Ascending aorta (tissue), 2 donors: ENCODE measurements at places on chromosomes 5 and 9. TPM values are rescaled to one million over a fixed set of nuclear protein-coding genes. Genes with fewer than 3 reads are reported as not detected.

DEPDC1B gene
- total RNA-seq, result 2.4 TPM

- H3K36me3 ChIP-seq, result no peaks in the 10 kb centered on the region
- DNase-seq, result no peak
- H3K27ac ChIP-seq, result no peak overlapping the region
- no peaks in the 10 kb centered on the region for H3K27me3 ChIP-seq
- no peaks in the 10 kb centered on the region for H3K4me1 ChIP-seq
Observed at GRCh38 chr5:17723876-17724275, 89.6 kb downstream of the TAF11L14 start.

SLC6A18 gene
- not detected for total RNA-seq

- no peaks in the 10 kb centered on the region for H3K27me3 ChIP-seq
- DNase-seq, result no peak
- no peaks in the 10 kb centered on the region for H3K4me1 ChIP-seq
- no peak overlapping the region for H3K27ac ChIP-seq
- H3K36me3 ChIP-seq, result no peaks in the 10 kb centered on the region
Observed at GRCh38 chr9:8680157-8680556, 880.6 kb upstream of the DMAC1 start.

PELO gene
- 39.1 TPM for total RNA-seq

GRCh38 chr5:154249826-154250225 is 59.3 kb downstream of the GALNT10 start:
- H3K27ac ChIP-seq, result no peak overlapping the region
- no peaks in the 10 kb centered on the region for H3K36me3 ChIP-seq
- H3K27me3 ChIP-seq, result no peaks in the 10 kb centered on the region
- no peaks in the 10 kb centered on the region for H3K4me1 ChIP-seq
- H3K4me3 ChIP-seq, result no peak overlapping the region
- no peak for DNase-seq

PCDHGB6 gene
- total RNA-seq, result 3.9 TPM

DNA sequence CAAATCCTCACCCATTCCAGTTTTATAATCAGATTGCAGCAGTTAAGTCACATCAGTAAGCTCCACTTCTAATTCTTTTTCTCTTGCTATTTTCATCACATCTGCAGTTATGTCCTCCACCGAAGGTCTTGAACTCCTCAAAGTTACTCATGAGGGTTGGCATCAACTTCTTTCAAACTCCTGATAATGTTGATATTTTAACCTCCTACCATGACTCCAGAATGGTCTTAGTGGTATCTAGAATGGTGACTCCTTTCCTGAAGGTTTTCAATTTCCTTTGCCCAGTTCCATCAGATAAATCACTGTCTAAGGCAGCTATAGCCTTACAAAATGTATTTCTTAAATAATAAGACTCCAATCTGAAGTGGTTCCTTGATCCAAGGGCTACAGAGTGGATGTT is 53.8 kb upstream of the EDIL3 start:
- no peak overlapping the region for H3K27ac ChIP-seq
- no peaks in the 10 kb centered on the region for H3K4me1 ChIP-seq
- H3K4me3 ChIP-seq, result no peak overlapping the region

DNA sequence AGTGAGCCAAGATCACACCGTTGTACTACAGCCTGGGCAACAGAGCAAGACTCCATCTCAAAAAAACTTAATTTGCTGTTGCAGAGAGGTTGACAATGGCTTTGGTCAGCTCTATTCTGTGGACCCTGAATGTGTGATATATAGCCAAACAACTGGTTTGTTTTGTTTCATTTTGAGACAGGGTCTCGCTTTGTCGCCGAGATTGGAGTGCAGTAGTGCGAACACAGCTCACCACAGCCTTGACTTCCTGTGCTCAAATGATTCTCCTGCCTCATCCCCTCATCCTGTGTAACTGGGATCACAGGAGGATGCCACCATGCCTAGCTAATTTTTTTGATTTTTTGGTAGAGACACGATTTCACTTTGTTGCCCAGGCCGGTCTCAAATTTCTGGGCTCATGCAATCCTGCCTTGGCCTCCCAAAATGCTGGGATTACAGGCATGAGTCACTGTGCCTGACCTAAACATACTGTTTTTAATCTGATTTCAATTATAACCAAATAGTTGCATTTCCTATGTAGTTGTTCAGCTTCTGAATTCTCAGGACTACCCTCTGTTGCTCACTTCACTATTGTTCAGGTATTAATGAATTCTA is 9.8 kb downstream of the RNF183 start:
- no peaks in the 10 kb centered on the region for H3K27me3 ChIP-seq
- H3K4me3 ChIP-seq, result no peak overlapping the region
- H3K27ac ChIP-seq, result no peak overlapping the region
- no peak for DNase-seq
- peaks cover 52% of the 10 kb centered on the region for H3K36me3 ChIP-seq

DNA sequence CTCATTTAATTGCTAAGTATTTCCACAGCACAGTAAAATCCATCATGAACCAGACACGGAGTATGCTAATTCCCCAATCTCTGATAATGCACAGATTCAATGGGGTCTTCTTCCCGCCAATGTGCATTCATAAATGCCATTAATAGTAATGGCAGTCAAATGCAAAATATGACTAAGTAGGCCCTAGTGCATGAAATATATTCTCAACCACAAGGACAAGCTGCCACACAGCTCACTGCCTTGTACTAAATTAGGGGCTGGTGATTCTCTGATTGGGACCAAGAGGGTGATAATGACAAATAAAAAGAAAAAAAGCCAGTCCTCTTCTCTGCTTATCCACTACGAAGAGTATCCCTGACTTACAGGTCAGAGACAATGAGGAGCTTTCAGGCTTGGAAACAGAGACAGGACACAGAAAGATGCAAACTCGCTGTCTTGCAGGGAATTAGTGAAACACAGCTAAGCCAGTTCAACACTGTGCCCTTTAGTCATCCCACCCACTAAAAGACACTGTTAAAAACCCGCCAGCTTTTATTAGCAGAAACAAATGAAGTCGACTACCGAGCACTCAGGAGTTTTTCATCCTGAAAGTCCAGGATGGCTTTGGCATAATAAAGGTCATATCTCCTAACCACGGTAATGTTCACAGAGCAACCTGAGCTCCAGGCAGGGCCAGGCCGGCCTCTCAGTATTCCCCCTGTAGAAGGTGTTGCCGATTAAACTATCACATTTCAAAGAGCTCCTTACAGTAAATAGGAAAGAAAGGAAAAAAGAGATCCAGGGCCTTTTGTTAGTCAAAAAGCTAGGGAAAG is 148.1 kb downstream of the EBF1 start:
- H3K36me3 ChIP-seq, result no peaks in the 10 kb centered on the region
- H3K4me3 ChIP-seq, result no peak overlapping the region
- DNase-seq, result no peak

DNA sequence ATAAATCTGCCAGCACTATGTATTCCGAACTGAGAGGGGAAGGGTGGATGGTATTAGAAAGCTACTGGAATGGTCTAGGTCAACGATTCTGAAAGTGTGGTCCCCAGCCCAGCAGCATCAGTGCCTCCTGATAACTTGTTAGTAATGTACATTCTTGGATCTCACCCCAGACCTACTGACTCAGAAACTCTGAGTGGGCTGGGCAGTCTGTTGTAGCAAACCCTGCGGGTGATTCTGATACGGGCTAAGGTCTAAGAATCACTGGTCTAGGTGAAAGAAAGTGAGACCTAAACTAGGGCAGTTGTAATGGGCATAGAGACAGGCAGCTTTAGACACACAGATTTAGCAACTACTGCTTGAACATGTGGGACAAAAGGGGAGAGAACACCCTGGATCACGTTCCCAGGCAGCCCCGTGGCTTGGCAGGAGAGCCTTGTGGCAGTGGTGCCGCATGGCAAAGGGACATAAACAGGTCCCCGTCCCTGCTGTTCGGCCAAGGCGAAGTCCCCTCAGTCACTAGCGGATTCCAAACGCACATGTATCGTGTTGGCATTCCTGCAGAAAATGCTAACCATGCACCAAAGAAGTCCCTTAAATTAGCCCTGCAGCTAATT is 216.3 kb downstream of the TTLL11 start:
- H3K27ac ChIP-seq, result no peak overlapping the region
- H3K4me1 ChIP-seq, result peaks cover 8% of the 10 kb centered on the region
- no peaks in the 10 kb centered on the region for H3K27me3 ChIP-seq
- no peak overlapping the region for H3K4me3 ChIP-seq
- no peak for DNase-seq

DNA sequence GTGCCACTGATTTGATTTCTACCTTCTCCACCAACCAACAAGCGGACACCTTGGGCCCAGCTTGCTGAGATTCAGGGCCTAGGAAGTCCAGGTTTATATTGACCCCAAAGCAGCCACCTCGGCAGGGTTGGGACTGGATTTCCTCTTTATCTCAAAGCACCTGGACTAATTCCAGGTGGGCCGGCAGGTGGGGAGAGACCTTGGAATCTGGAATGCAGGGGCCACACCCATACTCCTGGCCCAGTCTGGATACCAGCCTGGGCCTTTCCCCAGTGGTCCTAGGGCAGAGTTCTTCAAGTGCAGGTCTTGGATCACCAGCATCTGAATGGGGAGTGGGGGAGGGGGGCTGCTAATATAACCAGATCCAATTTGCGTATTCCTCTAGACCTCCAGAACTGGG is 93.1 kb downstream of the PCDH1 start:
- H3K4me3 ChIP-seq, result no peak overlapping the region
- no peak overlapping the region for H3K27ac ChIP-seq
- no peaks in the 10 kb centered on the region for H3K36me3 ChIP-seq
- H3K27me3 ChIP-seq, result no peaks in the 10 kb centered on the region
- DNase-seq, result no peak

DNA sequence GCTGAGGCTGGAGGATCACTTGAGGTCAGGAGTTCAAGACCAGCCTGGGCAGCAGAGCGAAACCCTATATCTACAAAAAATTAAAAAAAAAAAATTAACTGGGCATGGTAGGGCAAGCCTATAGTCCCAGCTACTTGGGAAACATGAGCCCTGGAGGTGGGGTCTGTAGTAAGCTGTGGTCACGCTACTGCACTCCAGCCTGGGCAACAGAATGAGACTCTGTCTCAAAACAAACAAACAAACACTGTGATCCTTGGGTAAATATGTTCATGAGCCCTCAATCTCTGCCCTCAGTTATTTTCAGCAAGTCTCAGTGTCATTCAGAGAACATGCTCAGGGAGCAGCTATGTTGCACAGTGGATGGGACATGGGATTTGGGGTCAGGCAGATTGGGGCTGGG is 76.2 kb downstream of the PTTG1 start:
- no peak overlapping the region for H3K4me3 ChIP-seq
- H3K27ac ChIP-seq, result no peak overlapping the region
- H3K4me1 ChIP-seq, result no peaks in the 10 kb centered on the region
